ENCODE measurements at places on chromosomes 12 and 14.

GRCh38 chr14:53638966-53639365, 317.7 kb downstream of the BMP4 start:
- no peak for DNase-seq

DNA sequence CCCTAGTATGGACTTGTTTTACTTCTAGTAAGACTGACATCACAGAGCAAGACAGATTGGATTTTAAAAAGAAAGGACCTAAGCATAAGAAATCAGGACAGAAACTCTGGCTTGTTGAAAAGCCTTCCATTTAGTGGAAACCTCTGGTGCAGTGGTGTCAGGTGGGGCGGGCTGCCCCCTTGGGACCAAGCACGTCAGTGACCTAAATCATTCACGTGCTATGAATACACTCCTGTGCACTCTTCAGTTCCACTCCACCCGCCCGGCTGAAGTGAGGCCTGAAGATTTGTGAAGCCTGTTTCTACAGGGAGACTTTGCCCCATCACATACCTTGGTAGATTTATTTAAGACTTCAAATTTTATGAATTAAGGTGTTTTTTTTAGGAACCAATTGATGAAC, 58.2 kb upstream of the STRN3 start:
- no peak for DNase-seq

DNA sequence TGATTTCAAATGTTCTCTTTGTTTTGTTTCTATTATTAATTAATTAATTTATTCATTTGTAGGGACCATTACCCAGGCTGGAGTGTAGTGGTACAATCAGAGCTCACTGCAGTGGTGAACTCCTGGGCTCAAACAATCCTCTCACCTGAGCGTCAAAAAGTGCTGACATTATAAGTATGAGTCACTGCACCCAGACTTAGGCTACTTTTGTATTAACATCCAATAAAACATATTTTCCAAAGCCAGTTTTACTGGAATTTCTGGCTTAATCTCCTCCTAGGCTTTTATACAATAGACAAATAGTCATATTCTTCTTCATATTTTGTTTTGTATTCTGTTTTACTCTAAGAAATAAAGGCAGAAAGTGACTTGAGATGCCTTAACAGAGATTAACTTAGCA, 749.6 kb downstream of the SLC16A7 start:
- no peak for DNase-seq

DNA sequence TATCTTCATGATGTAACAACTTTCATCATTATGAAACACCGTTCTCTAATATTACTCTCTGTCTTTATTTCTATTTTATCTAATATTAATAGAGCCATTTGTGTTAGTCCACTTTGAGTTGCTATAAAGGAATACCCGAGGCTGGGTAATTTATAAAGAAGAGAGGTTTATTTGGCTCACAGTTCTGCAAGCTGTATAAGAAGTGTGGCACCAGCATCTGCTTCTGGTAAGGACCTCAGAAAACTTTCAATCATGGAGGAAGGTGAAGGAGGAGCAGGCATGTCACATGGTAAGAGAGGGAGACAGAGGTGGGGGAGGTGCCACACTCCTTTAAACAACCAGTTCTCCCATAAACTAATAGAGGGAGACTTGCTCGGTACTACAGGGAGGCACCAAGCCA, 25.1 kb downstream of the BORCS5 start:
- DNase-seq, result no peak

DNA sequence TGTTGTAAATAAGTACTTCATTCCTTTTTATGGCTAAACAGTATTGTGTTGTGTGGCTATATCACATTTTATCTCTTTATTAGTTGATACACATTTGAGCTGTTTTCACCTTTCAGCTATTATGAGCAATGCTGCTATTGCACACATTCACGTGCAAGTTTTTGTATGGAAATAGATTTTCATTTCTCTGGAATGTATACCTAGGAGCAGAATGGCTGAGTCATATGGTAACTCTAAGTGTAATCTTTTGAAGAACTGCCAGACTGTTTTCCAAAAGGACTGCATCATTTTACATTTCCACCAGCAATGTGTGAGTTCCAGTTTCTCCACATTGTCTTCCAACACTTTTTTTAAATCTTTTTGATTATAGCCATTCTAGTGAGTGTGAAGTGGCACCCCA, 134.0 kb downstream of the SRGAP1 start:
- no peak for DNase-seq

DNA sequence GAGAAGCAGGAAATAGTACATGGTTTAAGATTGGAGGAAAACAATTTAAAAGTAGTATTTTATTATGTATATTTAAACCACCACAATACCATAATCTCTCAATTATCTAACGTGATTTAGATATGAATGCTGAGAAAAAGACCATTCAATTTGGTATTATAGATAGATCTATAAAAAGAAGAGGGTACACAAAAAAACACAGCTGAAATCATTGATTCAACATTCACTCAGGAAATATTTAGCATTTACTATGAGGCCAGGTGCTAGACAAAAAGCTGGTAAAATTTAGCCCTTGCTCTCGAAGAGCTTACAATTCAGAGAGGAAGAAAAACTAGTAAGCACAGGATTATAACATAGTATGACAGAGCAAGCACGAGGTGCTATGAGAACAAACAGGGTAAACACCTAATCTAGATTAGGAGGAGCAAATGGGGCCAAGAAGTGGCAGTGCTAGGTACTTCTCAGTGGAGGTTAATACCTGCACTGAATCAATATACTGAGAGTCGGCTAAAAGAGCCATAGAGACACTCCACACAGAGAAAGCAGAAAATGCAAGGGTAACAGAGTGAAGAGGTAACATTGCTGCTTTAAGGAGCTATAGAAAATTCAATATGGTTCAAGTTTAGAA, 27.6 kb downstream of the TRIP11 start:
- no peak for DNase-seq

Data from activated CD8-positive, alpha-beta memory T cell treated with anti-CD3 and anti-CD28 coated beads for 1 hour (primary cell).